ENCODE measurements at places on chromosomes 1 and 21. TPM values are rescaled to one million over a fixed set of nuclear protein-coding genes. Genes with fewer than 3 reads are reported as not detected.

DNA sequence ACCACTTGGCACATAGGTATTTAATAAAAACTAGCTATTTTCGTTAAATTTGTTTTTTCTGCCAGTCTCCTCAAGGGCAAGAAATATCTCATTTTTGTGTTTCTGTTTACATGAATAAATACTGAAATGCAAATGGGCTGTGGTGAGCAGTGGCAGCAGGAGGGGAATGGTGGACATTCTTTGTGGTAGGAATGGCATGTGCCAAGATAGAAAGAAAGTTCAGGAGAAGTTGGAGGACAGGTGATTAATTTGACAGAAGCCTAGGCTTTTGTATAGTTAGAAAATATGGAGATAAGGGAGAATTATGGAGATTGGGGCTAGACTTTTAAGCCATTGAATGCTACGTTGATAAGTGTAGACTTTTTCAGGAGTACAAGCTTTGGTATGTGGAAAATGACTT is 8.6 kb downstream of the RAP1A start:
- DNase-seq = peak; percentile 37

The GRIK1 gene
- not detected for total RNA-seq

The DNALI1 gene
- 13.9 TPM for total RNA-seq

The PLEKHG5 gene
- total RNA-seq = 2.2 TPM

DNA sequence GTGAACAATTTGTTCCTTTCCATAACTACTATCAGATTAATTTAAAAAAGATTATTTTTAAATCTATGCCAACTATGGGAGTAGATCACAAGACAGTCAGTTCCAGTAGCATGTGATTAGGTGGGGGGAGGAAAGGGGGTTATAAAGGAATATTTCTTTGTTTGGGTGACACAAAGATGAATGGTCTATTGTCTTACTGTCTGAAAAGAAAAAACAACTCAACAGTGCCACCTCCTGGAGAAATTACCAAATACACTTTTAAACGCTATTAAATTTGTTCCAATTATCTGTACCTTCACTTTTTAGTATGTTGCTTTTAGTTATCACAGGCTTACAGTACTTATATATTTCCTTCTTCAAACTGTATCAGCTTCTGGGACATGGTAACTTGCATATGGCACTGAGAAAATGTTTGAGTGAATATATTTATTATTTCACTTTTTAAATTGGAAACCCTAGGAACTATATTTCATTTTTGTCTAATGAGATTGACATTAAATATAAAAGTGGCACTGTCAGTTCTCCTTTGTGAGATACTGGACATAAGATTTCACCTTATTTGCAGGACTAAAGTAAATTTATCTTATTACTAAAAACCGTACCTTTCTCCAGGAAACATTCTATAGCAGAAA is 1.7 kb upstream of the SORT1 start:
- DNase-seq = peak; percentile 63

GRCh38 chr1:27086026-27086425 is 68.9 kb downstream of the SLC9A1 start:
- no peak for DNase-seq

DNA sequence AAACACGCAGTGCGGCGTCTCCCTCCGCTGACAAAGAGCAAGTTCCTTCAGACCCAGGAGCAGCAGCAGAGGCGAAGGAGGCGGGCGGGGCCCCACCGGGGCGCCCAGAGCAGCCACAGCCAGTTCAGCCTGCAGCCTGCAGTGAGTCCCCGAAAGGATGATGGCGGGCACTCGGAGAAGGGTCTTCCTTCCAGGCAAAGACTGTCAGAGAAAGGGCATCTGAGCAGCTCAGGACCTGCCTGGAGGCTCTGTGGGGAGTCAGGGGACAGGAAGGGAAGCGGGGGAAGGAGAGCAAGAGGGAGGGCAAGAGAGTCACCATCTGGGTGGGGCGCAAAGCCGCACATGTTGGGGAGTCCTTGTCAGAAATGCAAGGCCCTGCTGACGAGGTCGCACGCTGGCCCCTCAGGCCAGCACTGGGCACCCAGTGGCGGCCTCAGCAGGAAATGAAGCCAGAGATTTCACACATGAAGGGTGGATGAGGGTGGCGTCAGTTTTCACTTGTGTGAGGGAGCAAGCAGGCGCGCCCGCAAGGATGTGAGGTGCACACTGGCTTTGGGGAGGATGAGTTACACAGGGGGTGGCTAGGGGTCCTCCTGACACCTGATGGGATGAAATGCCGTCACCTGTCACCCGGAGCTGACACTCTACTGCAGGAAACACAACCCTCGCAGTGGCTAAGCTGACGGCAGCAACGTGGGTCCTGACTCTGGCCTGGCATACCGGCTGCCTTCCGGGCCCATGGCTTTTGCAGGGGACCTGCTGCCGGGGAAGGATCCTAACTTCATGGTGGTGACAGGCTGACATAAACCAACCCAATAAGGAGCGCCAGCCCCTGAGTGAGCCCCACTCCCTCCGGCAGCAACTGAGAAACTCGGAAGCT is 6.6 kb downstream of the LRRC47 start:
- DNase-seq = no peak

GRCh38 chr1:54866801-54867716 is 19.9 kb downstream of the DHCR24 start:
- DNase-seq = no peak

The AGMAT gene
- total RNA-seq = 3.7 TPM

DNA sequence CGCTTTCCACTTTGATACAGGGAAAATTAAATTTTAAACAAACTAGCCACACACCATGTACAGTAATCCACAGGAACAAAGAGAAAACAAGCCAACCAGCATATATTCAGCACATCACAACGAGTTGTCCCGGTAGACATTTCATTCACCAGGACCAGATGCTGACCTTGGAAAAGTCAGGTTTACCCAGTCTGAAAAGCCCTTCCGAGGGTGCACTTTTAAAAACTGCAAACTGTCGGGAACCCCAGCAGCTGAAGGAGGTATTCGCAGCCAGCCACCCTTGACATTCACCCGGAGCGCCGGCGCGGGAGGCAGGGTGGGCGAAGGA is 1.2 kb downstream of the MCOLN3 start:
- DNase-seq = no peak

GRCh38 chr1:43285269-43285990 is at the start of gene C1orf210:
TSS of gene C1orf210 (minus strand) at chr1:43285581. CDS start at chr1:43283270, 2,311 bp downstream.
- no peak for DNase-seq

DNA sequence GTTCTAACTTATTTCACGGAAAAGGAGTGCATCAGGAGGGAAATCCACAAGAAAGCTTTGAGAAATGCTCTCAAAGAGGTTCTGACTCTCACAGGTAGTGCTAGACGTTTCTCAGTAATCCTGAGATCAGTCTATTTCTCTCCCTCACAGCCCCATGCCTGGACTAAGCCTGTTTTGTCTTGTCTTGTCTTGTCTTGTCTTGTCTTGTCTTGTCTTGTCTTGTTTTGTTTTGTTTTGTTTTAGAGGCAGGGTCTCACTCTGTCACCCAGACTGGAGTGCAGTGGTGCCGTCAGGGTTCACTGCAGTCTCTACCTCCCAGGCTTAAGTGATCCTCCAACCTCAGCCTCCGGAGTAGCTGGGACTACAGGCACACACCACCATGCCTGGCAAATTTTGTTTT is 133.3 kb upstream of the SGIP1 start:
- DNase-seq = no peak

- DNase-seq = peak; percentile 22
These were observed 48.6 kb upstream of the COL11A1 start for GRCh38 chr1:103156966-103157365.

GRCh38 chr1:108556066-108556465 is 3.8 kb upstream of the EEIG2 start:
- DNase-seq = no peak

DNA sequence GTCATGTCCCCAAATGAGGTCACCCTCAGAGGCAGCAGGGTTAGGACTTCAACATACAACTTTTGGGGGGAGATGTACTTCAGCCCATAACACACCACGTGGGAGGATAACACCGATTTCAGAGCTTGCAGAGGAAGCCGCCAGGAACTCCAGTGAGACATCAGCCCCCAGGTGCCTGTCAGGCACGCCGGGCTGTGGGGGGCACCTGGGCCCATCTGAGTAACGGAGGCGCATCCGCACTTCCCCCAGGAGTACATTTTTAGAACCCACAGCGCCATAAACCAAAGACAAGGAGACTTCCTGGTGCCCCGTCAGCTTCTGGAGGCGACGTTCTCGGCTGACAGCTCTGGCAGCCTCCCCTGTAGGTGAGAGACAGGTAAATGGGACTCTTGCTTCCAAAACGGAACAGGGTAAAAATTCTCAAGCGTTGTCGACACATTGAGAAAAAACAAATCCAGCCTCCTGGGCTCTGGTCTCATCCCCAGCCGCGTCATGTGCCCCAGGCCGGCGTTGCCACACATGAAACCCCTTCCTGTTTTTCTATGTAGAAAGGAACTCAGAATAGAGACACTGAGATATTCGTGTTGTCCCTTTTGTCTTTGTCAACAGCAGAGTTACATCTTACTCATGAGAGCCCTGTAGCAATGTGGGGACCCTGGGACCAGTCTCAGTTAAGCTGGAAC is 93.3 kb downstream of the PDE9A start:
- DNase-seq = no peak

DNA sequence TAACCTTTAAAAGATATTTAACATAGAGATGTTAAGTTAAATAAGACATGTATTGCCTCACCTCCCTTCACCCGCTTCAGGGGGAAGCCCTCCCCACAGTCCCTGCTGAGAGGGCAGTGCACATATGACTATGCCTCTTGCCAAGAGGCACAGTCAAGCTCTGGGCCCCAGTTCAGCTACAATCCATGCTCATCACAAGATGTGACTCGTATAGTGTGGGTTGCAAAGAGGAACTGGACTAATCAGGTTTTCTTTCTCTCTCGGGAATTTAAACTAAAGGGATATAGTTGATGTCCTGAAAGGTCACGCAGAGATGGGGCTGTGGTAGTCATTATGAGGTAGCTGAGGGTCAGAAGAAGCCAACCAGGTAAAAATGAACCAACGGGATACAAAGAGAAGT is 35.6 kb downstream of the LYST start:
- DNase-seq = peak; percentile 65

DNA sequence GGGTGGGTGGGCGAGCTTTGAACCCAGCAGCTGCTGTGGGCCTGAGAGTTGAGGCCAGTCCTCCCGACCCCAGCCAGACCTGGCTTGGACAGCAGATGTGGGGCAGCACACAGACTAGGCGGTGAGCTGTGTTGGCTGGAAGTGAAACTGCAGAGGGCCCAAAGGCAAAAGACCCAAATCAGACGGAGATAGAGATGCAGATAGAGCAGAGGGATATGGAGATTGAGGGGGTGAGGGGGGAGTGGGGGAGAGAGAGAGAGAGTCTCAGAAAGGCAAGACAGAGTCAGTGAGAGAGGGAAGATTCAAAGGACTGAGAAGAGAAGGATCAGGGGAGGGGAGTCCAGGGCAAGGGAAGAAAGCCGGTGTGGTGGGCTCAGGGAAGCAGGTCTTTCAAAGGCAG is 17.0 kb upstream of the POU3F1 start:
- DNase-seq = no peak

GRCh38 chr1:67682659-67683197 is 2.3 kb upstream of the GADD45A start:
- peak; percentile 80 for DNase-seq

DNA sequence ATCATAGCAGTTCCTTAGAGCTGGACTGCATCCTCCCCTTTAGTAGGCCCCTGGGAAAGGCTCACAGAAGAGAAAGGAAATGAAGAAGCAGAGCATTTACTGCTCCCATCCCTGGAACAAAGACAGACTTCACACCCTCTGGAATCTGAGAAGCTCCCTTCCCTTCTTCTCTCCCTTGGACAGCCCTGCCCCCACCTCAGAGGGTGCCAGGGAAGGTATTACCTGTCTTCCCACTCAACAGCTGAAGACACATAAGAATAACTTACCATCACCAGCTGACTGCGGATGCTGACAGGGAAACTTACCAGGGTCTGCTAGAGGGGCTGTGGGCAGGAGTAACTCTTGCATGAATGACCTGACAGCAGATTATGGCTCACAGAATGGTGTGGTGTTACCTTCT is 14.1 kb upstream of the FAAH start:
- no peak for DNase-seq

DNA sequence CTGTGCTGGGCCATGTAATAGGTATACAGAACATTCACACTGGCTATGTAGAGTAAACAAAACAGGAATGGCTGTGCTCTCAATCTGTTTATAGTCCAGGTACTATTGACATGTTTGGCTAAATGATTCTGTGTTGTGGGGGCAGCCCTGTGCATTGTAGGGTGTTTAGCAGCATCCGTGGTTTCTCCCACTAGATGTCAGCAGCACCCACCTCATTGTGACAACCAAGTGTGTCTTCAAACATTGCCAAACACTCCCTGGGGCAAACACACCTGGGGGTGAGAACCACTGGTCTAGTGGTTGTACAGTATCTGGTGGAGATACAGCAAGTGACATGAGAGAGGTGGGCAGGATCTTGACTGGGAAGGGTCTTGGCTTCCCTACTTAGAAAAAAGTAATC is 80.4 kb upstream of the SPATA6 start:
- peak; percentile 4 for DNase-seq

GRCh38 chr1:7632681-7633080 is 138.4 kb upstream of the VAMP3 start:
- DNase-seq = no peak

DNA sequence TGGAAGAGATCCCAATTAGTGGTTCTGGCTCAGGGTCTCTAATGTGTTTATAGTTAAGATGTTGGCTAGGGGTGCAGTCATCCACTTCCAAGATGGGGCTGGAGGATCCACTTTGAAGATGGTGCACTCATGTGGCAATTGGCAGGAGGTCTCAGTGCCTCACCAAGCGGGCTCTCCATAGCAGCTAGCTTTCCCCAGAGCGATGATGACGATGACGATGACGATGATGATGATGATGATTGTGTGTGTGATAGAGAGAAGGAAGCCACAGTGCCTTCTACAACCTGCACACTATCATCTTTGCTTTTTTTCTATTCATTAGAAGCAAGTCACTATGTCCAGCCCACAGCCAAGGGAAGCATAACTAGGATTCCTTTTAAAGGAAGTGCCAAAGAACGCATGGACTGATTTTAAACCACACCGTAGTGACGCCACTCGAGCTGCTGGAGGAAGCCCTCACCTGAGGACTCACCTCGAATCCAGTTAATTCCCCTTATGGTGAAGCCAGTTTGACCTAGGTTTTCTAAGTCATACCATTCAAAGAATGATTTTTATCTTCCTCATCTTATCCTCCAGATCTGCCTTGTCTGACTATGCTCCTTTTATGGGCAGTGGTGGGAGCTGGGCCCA is 49.4 kb downstream of the SRRM1 start:
- DNase-seq = no peak

All from LHCN-M2 (cell line).